Karpas-422 (cell line): ENCODE measurements at places on chromosomes 5 and 9. TPM values are rescaled to one million over a fixed set of nuclear protein-coding genes. Genes with fewer than 3 reads are reported as not detected.
A peak's percentile ranks its signal among the peaks of the same experiment; 100 is the strongest.

The AMBP gene
- total RNA-seq: not detected in 2 replicates

DNA sequence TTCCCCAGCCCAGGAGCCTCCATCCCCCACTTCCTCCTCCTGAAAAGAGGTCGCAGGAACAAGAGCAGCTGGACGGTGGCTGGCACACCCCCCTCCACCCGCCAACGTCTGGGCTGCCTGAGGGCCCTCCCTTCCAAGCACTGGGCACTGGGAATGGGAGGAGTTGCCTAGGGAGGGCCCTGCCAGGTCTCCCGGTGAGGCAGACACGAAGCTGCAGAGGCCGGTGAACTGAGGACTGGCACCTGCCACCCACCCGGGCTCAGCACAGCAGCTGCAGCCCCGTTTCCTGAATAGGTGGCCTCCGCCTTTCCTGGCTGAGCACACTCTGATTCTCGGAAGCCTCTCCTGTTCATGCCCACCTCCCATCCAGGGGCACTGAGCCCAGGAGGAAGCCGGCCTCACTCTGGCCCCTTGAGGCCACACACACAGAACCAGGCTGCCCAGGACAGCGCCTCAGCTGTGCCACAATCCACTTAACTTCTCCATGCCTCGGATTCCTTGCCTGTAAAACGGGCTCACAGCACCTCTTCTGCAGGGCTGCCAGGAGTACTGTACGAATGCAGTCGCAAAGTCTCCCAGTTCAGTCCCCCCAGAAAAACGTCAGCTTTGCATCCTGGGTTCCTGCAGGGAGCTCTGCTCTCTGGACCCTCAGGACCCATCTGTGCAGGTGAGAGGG, 1.3 kb downstream of the NPDC1 start:
- H3K4me1 ChIP-seq: peaks cover 8% of the 10 kb centered on the region
- H3K4me3 ChIP-seq: no peak overlapping the region
- no peaks in the 10 kb centered on the region for H3K27me3 ChIP-seq
- DNase-seq: no peak
- no peaks in the 10 kb centered on the region for H3K36me3 ChIP-seq
- H3K27ac ChIP-seq: no peak overlapping the region

The RXRA gene
- total RNA-seq: not detected in 2 replicates

GRCh38 chr9:16321461-16322119, 548.9 kb downstream of the BNC2 start:
- no peak overlapping the region for H3K27ac ChIP-seq
- no peak overlapping the region for H3K4me3 ChIP-seq
- no peaks in the 10 kb centered on the region for H3K36me3 ChIP-seq
- H3K4me1 ChIP-seq: no peaks in the 10 kb centered on the region
- no peak for DNase-seq

DNA sequence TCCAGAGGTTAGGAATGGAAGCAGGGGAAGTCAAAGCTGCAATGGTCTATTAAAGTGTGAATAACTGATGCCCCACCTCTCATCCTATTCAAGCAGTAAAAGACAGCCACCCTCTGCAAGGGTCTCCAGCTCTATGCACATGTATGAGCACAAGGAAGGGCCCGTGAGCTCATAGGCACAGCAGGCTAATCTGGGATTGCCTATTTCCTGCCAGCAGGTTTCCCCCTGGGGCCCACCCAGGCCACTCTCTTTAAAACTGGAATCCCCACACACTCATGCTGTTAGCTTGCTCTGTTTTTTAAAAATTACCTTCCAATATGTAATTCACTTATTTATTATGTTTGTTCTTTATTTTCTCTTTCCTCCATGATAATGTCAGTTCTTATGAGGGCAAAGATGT, 48.7 kb upstream of the ZNF366 start:
- no peak for DNase-seq
- no peak overlapping the region for H3K4me3 ChIP-seq
- no peaks in the 10 kb centered on the region for H3K27me3 ChIP-seq
- H3K27ac ChIP-seq: no peak overlapping the region
- no peaks in the 10 kb centered on the region for H3K36me3 ChIP-seq

The CDH10 gene
- not detected in 2 replicates for total RNA-seq

DNA sequence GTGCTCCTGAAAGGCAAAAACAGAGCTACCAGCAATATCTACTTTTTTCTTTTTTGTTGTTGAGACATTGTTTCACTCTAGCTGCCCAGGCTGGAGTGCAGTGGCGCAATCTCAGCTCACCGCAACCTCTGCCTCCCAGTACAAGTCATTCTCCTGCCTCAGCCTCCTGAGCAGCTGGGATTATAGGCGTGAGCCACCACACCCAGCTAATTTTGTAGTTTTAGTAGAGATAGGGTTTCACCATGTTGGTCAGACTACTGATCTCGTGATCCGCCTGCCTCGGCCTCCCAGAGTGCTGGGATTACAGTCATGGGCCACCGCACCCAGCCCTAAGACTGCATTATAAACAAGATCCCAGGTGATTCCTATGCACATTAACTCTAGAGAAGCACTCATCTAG, 17.0 kb downstream of the PLPP1 start:
- DNase-seq: no peak
- H3K27me3 ChIP-seq: no peaks in the 10 kb centered on the region
- no peaks in the 10 kb centered on the region for H3K36me3 ChIP-seq
- H3K4me1 ChIP-seq: no peaks in the 10 kb centered on the region
- H3K4me3 ChIP-seq: no peak overlapping the region
- no peak overlapping the region for H3K27ac ChIP-seq

- peaks cover 15% of the 10 kb centered on the region for H3K4me1 ChIP-seq
- no peak overlapping the region for H3K4me3 ChIP-seq
- H3K36me3 ChIP-seq: peaks cover 5% of the 10 kb centered on the region; the same call in 1 of the 2 replicates
- H3K27ac ChIP-seq: no peak overlapping the region
- no peaks in the 10 kb centered on the region for H3K27me3 ChIP-seq
Measured at GRCh38 chr9:34644766-34645314, 1.6 kb upstream of the GALT start.

GRCh38 chr9:97386733-97387503, 25.0 kb upstream of the TDRD7 start:
- DNase-seq: peak; percentile 84
- no peak overlapping the region for H3K27ac ChIP-seq
- no peak overlapping the region for H3K4me3 ChIP-seq
- 0 out of 2 replicates have a peak, but pooled peaks cover 2% of the 10 kb centered on the region for H3K4me1 ChIP-seq

DNA sequence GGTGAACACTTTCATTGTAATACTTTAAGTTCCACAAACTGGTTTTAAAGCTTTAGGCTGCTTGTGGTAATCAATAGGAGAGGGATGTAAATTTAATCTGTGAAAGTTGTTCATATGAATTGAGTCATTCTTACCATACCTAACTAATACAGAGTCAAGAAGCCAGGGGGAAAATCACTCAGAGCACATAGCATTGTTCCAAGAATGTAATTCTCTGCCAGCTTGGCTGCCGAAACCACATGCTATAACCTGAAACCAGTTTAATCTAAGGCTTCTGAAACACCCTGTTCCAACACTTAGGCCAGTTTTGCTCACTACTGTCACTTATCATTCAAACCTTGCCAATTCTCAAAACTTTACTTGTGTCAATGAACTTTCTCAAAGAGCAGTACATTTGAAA, 528.8 kb upstream of the GRAMD2B start:
- no peak for DNase-seq
- H3K4me3 ChIP-seq: no peak overlapping the region
- no peaks in the 10 kb centered on the region for H3K36me3 ChIP-seq
- no peaks in the 10 kb centered on the region for H3K4me1 ChIP-seq

The ALAD gene
- total RNA-seq: 18.1 and 21.0 TPM in 2 replicates

The C9orf50 gene
- not detected in 2 replicates for total RNA-seq

- H3K4me1 ChIP-seq: no peaks in the 10 kb centered on the region
- no peaks in the 10 kb centered on the region for H3K27me3 ChIP-seq
- no peaks in the 10 kb centered on the region for H3K36me3 ChIP-seq
- H3K4me3 ChIP-seq: no peak overlapping the region
Measured at GRCh38 chr9:99416007-99416406, 193.9 kb downstream of the SEC61B start.

The TXNDC8 gene
- total RNA-seq: not detected in 2 replicates

The AJM1 gene
- 1.9 and 5.0 TPM in 2 replicates for total RNA-seq

DNA sequence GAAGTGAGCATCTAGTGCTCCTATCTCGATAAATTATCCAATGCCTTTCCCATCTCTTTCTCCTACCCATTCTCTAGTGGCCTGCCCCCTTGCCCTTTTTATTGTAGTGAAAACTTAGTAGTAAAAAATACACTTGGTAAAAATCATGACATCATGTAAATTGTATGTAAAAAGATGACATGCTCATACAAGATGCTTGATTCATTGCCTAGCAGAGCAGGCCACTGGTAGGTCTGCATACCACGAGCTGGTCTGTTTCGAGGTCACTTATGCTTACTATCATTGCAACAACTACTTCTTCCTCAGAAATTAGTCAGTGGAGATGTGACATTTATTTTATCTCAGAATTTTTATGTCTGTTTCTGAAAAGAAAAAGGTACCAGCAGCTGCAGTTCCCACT, 177.3 kb downstream of the C9orf152 start:
- no peak overlapping the region for H3K4me3 ChIP-seq
- H3K27me3 ChIP-seq: no peaks in the 10 kb centered on the region
- no peak overlapping the region for H3K27ac ChIP-seq
- no peaks in the 10 kb centered on the region for H3K4me1 ChIP-seq
- no peaks in the 10 kb centered on the region for H3K36me3 ChIP-seq
- DNase-seq: no peak

The HARS1 gene
- total RNA-seq: 29.9 and 61.0 TPM in 2 replicates

The GARIN3 gene
- total RNA-seq: not detected in 2 replicates

DNA sequence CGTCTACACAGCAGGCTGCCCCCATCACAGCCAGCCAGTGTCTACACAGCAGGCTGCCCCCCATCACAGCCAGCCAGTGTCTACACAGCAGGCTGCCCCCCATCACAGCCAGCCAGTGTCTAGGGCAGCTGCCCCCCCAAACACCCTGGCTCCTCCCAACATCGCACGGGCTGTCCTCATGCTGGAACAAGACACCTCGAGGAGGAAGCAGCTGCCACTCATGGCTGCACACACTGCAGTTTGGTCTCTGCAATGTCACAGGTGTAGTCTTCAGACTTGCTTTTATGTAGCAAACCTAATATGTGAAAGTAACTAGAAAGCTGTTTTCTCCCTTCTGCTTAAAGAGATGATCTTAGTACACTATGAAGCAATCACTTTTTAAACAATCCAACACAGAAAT, 9.7 kb downstream of the LRRC14B start:
- peak overlapping the region; percentile 70 for H3K27ac ChIP-seq
- H3K4me1 ChIP-seq: peaks cover 23% of the 10 kb centered on the region
- peaks cover 12% of the 10 kb centered on the region; the same call in 1 of the 2 replicates for H3K36me3 ChIP-seq

The ADAMTSL1 gene
- 8.2 and 12.8 TPM in 2 replicates for total RNA-seq

- peak; percentile 85 for DNase-seq
- H3K27ac ChIP-seq: no peak overlapping the region
- no peaks in the 10 kb centered on the region for H3K27me3 ChIP-seq
- peaks cover 17% of the 10 kb centered on the region for H3K4me1 ChIP-seq
- H3K4me3 ChIP-seq: no peak overlapping the region
Measured at GRCh38 chr9:126514037-126514821, 99.5 kb upstream of the LMX1B start.
